Ureter (tissue), 1 donor: ENCODE measurements at places on chromosomes 1 and 21.

- no peak for DNase-seq
Measured at GRCh38 chr1:230073371-230074035, 6.5 kb downstream of the GALNT2 start.

DNA sequence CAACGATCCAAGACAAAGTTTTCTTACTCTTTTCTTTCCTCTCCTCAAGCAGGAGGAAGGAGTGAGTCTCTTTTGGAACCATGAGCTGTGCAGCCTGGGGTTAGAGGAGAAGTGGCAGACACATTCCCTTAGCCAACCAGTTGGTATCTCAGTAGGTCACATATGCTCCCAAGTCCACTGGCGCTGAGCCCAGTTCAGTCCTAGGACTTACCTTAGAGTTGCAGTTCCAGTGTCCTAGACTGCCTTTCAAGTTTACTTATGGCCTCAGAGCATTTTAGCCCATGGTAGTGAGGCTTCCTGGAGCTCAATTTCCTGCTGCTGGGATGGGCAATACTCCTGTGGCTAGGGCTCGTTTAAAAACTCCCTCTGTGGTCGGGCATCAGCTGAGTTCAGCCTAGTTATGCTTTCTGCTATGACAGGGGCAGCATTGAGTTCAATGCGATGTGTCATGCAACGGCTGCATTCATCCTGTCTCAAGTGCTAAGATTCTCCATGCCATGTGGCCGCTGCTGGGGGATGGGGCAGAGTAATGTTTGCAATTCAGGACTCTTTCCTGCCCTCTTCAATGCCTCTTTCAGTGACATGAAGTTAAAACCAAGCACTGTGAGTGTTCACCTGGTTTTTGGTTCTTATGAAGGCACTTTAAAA lies 103.8 kb downstream of the LRRC7 start:
- DNase-seq = no peak

GRCh38 chr1:177686933-177687332 lies 282.9 kb downstream of the SEC16B start:
- DNase-seq = no peak

GRCh38 chr21:29465546-29465945 lies 166.8 kb downstream of the BACH1 start:
- DNase-seq = no peak

DNA sequence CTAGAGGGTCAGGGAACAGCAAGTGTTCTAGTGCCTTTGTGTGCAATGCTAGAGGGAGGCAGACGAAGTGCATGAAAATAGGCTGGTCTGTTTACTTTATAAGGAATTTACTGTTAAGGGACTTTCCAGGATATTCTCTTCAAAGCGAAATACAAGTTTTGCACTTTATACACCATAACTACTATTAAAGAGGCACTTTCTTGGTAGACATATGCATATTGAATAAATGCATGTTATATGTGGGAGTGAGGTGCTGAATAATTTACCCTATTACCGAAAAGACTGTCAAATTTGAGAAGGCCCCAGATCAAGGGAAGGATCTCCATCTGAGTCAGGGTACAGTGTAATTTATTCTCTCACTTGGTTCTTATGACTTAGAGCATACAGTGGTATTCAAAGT lies 310.5 kb downstream of the S1PR1 start:
- DNase-seq = no peak

GRCh38 chr1:44693159-44693558 lies 18.6 kb downstream of the ARMH1 start:
- no peak for DNase-seq

DNA sequence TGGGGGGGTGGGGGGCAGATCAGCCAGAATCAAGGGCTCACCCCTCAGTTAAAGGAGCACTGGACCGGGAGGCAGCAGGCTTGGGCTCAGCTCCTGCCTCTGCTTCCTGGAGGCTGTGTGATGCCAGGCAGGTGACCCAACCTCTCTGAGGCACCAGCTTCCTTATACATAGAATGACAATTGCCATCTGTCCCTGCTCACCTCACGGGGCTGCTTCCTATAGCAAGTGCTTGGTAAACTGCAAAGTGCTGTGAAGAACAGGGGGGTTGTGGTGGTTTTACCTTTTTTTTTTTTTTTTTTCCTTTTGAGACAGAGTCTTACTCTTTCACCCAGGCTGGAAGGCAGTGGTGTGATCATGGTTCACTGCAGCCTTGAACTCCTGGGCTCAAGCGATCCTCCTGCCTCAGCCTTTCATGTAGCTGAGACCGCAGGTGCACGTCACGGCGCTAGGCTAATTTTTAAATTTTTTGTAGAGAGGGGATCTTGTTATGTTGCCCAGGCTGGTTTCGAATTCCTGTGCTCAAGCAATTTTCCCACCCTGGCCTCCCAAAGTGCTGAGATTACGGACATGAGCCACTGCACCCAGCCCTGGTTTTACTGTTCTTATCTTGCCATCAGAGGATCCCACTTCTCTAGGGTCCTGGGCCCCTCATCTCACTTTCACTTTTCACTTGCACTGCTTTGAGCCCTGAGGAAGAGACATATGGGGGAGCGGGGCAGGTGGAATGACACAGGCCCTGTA lies 11.6 kb downstream of the KCNQ4 start:
- no peak for DNase-seq

DNA sequence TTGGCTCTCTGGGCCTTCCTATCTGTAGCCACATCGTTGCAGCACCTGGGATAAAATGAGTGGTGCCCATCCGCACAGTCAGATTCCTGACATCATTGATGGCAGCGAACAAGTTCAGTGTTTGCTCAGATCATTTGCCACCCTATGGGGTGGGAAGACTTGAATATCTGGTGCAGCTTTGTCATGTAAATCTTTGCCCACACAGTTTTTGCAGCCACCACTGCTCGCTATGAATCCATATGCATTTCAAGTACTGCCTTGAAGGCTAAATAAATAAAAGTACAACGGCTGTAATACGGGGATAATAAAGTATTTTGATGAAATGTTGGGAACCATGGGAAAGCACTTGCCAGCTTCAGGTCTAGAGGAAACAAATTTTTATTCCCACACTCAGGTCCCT lies 56.3 kb upstream of the COA6 start:
- no peak for DNase-seq

- peak; percentile 80 for DNase-seq
Measured at GRCh38 chr1:155320661-155321617, at the start of gene RUSC1. RUSC1 (plus strand) TSS chr1:155320894; CDS start chr1:155321774, 880 bp downstream.

GRCh38 chr1:48181669-48182367 lies 40.7 kb upstream of the SLC5A9 start:
- DNase-seq = no peak

DNA sequence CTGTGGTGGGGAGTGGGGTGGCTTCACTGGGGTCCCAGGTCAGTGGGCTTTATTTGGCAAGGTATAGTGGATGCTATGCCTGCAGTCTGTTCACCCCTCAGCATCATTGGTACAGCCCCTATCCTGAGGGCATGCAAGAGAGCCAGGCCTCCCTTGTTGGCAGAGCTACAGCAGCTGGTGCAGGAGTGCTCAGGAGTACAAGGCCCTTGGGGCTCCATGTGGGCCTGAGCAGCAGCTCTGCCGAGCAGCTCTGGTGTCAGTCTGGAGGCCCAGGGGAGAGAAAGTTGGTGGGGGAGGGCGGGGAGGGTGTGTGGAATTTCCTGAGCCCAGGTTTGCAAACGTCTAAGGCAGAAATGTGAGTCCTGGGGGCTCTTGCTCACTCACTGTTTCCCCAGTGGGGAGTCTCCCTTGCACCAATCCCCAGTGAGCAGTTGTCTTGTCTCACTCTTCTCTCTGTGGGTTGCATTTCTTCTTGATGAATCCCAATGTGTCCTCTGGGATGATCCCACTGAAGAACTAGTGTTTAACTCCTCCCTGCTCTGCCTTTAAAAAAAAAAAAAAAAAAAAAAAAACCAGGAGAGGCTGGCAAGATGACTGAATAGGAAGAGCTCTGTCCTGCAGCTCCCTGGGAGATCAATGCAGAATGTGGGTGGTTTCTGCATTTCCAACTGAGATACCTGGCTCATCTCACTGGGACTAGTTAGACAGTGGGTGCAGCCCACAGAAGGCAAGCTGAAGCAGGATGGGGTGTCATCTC lies 39.5 kb upstream of the CYP4X1 start:
- no peak for DNase-seq

DNA sequence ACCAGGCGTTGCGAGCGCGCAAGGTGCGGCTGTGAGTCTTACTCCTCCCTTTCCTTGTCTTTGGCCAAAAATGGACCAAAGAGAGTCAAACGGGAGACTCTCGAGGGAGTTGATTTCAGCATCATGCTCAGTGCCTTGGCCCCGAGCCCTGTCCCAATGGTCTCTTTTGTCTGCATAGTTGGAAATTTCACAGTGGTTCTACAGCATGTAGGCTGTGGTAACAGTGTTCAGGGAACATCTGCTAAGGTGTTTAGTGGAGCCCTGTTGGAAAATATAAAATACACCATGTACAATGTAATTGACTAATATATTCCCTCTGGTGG lies 2.7 kb downstream of the CACNA1E start:
- DNase-seq = no peak

GRCh38 chr1:227915564-227916553 lies 31.9 kb downstream of the WNT9A start:
- DNase-seq = peak; percentile 79

GRCh38 chr1:45785583-45785982 lies 17.8 kb upstream of the MAST2 start:
- DNase-seq = no peak

DNA sequence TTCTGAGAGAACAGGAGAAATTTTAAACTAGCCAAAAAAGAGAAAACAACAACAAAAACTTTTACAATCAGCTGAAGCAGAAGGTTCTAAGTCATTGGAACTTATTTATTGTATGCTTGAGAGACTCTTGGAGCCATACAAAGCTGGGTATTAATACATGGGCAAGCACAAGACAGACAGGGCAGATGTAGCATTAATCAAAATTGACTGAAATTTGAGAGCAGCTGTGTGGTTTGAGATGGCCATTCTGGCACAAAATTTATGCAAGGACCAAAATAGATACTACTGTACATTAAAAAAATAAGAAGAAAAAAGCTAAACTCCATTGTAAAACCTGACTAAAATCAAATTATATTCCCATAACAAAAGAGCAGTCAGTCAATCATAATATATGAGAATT lies 892.5 kb downstream of the PLA2G4A start:
- no peak for DNase-seq

GRCh38 chr1:26724118-26724517 lies 28.3 kb downstream of the ARID1A start:
- DNase-seq = no peak

- DNase-seq = no peak
Measured at GRCh38 chr21:33024201-33025103, 1.3 kb upstream of the OLIG2 start.

- no peak for DNase-seq
Measured at GRCh38 chr1:223153177-223154119, 10.4 kb upstream of the TLR5 start.

- no peak for DNase-seq
Measured at GRCh38 chr1:25513666-25514065, 29.7 kb upstream of the LDLRAP1 start.

- no peak for DNase-seq
Measured at GRCh38 chr1:180229483-180230415, at the start of gene LHX4. LHX4 (plus strand) TSS chr1:180230264; CDS start chr1:180230530, 266 bp downstream.

GRCh38 chr1:32337855-32338636 lies 2.0 kb upstream of the MARCKSL1 start:
- no peak for DNase-seq

DNA sequence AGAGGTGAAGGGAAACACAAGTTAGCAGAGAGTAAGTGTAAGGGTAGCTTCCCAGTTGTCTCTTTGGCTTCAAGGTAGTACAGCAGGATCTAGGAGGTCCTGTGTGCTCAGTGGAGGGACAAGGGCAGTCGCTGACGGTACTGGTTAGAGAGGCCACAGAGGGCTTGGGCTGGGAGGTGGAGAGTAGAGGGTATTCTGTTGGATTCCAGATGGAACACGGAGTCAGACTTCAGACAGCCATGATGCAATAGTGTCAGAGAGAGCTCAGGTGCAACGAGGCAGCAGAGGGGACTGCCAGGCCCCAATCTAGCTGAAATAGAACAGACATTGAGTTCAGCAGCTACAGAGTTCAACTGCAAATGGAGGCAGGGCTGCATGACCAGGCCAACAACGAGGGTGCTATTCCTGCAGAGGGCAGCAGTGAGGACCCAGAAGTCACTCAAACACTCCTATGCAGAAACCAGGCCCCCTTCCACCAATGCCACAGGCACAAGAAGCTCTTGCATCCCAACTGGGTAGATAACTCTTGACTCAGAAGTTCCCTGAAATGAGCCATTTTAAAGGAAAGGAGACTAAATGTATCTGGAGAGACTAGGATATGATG lies 325.0 kb upstream of the ESRRG start:
- DNase-seq = no peak

DNA sequence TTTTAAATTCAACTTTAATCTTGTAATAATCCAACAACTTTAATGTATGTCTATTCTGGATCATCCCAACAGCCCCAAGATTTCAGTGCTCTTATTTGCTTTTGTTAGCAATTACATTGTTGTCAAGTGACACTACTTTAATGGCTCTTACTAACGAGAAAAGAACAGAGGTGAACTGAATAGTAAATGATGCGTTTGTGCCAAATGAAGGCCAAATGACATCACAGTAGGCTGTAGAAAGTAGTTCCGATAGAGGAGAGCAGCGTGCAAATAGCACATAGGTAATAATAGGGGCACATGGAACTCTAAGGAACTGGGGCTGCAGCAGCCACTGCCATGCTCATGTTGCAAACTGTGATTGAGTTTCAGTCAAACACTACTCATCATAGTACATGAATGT lies 301.9 kb downstream of the LMX1A start:
- DNase-seq = no peak

- peak; percentile 44 for DNase-seq
Measured at GRCh38 chr1:112509005-112509659, 367 bp downstream of the WNT2B start.

GRCh38 chr1:77168358-77168757 lies 50.9 kb downstream of the PIGK start:
- no peak for DNase-seq

DNA sequence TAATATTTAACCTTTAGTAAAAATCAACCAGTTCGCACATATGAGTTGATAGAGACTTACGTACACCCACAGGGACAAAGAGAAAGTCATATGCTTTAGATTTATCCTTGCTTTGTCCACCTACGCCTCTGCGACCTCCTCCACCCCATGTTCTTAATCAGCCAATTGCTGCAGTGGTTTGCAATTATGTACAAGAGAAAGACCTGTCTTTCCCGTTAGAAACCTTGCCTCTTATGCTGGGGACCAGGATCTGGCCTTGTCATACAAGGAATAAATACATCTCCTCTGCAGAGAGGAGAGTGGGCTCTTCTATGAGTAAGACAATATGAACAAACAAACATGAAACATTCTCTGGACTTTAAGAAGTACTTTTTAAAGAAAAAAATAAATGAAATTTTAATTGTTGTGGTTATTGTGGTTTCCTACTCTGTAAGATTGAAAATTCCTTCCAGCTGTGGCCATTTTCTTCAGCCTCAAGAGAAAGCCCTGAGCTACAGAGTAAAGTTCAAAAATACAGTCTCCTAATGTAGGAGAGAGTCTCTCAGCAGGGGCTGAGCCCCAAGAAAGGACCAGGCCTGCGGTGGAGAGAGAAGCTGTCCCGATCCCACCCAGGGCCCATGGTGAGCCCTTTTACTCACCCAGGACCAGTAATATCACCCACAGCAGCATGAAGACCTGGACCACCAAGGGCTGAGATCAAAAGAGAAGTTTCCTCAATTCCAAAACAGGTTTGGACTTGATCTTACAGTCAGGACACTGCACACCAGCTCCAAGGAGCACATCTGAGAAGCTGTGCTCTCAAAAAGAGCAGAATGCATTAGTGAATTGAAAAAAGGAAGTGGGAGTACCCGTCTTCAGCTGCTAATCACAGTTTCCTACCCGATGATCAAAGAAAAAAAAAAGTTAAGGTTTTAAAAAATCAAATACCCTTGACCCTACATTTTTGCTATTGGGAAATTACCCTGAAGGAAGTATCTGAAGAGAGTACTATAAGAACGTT lies at the start of gene FCRL5:
FCRL5 (minus strand) TSS at position 822 of the 1,000 bp plus-strand sequence; CDS start at position 669, 153 bp downstream.
- no peak for DNase-seq
